Globus pallidus (tissue), 1 donor: ENCODE measurements at places on chromosomes 1 and 21.

GRCh38 chr1:26730695-26731094 is 34.9 kb downstream of the ARID1A start:
- no peak for DNase-seq

DNA sequence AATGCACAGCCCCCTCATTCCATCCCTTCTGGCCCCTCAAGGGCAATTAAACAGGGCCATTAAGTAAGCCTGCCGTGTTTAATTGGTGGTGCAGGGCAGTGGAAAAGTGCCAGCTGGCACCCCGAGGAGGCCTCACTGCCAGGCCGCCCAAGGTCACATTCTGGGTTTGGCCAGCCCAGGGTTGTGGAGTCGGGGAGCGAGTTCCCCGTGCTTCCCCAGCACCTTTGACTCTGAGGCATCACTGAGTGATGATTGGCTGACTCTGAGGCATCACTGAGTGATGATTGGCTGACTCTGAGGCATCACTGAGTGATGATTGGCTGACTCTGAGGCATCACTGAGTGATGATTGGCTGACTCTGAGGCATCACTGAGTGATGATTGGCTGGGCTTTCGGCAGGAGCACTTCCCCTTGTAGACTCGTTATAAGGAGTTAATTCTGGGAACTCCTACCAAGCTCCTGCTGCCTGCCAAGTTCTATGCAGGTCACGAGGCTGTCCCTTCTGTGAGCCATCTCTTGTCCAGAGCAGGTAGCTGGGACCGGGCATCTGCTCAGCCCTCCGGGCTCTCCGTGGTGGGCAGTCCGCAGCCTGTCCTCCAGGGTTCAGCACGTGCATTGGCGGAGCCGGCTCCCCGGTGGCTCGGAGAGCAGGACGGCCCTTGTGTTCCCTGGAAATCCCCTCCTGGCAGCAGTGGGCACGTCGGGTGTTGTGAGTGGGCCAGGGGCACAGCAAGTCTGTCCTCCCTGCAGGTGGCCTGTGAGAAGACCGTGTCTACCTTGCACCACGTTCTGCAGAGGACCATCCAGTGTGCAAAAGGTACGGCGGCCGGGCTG is 20.9 kb downstream of the CSTB start:
- no peak for DNase-seq

- peak; percentile 80 for DNase-seq
Measured at GRCh38 chr21:16070207-16070651, 340.4 kb downstream of the USP25 start.

DNA sequence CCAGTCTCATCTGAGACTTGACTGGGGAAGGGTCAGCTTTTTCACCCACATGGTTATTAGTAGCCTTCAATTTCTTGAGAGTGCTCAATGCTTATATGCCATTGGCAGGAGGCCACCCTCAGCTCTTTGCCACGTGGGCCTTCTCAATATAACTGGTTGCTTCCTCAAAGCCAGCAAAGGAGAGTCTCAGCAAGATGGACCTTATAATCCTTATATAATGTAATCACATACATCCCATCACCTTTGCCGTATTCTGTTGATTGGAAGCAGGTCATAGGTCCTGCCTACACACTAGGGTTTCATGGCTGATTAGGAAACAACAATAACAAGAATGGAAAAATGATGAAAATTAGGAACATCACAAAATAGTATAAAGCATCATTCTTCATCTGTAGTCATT is 22.9 kb downstream of the TSEN15 start:
- no peak for DNase-seq

GRCh38 chr1:180190091-180190490 is 35.4 kb downstream of the QSOX1 start:
- DNase-seq: no peak

- DNase-seq: no peak
Measured at GRCh38 chr1:110300412-110301085, 38.6 kb upstream of the RBM15 start.

DNA sequence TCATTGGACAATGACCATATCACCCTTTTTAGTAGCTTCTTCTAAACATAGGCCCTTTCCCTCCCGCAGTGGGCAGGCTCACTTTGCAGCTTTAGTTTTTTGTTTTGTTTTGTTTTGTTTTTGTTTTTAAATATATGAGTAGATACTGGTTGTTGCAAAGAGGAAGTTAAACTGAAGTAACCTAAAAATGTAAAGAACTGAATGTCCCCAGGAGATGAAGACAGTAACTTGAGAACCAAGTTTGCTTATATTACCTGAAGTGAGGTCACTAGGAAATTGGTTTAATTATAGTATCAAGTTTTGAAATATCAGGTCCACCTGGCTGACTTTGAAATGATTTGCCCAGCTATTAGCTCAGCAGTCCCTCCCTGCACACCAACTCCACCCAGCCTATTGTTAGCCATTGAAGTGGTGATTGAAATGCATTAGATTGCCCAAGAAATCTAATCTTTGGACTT is 18.2 kb downstream of the SMAP2 start:
- DNase-seq: no peak

DNA sequence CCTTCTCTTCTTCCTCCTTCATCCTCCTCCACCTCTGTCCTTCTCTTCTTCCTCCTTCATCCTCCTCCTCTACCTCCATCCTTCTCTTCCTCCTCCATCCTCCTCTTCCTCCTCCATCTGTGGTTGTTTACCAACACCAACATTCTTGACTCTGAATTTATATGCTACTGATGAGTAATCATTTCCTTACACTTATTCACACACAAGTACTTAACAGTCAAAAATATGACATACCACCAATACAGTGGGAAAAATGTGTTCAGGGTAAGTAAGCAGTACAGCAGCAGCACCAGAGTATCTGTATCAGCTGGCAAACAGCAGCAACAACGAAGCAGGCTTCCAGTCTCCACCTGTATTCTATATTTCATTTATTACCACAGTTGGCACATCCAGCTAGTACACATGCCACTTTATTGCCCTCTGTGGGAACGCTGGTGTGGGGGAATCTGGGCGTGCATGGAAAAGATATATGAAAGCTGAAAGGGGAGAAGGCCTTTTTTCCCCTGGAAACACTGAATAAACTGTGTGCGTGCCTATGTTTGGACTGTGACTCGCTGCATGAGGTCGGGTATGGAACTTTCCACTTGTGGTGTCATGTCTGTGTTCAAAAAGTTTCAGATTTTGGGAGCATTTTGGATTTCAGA is 16.0 kb downstream of the ADSS2 start:
- peak; percentile 63 for DNase-seq

- no peak for DNase-seq
Measured at GRCh38 chr1:158200527-158200926, 19.8 kb downstream of the CD1D start.

- DNase-seq: no peak
Measured at GRCh38 chr1:58895559-58896145, 111.8 kb upstream of the JUN start.

- DNase-seq: no peak
Measured at GRCh38 chr1:95040032-95040525, 32.7 kb downstream of the ALG14 start.

GRCh38 chr1:78322928-78323680 is 167.7 kb upstream of the PTGFR start:
- no peak for DNase-seq

- no peak for DNase-seq
Measured at GRCh38 chr21:21268061-21268471, 269.9 kb downstream of the NCAM2 start.

- peak; percentile 31 for DNase-seq
Measured at GRCh38 chr1:220873868-220874655, 5.2 kb upstream of the HLX start.

DNA sequence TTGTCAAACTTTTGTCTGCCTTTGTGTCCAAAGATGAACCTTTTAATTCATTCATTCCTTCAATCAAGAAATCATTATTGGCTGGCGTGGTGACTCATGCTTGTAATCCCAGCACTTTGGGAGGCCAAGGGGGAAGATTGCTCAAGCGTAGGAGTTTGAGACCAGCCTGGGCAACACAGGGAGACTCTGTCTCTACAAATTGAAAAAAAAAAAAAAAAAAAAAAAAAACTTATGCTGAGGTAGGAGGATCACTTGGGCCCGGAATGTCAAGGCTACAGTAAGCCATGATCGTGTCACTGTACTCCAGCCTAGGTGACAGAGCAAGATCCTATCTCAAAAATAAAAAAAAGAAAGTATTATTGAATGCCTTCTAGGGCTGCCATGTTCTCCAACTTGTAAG is 51.3 kb upstream of the CXADR start:
- DNase-seq: no peak

DNA sequence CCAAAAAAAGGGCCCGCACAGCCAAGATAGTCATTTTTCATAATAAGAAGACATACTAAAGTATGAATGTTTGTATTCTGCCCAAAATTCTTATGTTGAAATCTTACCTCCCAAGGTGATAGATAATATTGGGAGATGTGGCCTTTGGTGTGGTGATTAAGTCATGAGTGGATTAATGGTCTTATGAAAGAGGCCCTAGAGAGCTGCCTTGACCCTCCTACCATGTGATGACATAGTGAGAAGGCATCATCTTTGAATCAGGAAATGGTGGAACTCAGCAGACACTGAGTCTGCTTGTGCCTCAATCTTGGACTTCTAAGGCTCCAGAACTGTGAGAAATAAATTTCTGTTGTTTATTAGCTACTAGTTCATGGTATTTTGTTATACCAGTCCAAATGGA is 11.8 kb upstream of the RNPC3 start:
- no peak for DNase-seq

- no peak for DNase-seq
Measured at GRCh38 chr1:206716159-206716869, 31.6 kb downstream of the MAPKAPK2 start.

DNA sequence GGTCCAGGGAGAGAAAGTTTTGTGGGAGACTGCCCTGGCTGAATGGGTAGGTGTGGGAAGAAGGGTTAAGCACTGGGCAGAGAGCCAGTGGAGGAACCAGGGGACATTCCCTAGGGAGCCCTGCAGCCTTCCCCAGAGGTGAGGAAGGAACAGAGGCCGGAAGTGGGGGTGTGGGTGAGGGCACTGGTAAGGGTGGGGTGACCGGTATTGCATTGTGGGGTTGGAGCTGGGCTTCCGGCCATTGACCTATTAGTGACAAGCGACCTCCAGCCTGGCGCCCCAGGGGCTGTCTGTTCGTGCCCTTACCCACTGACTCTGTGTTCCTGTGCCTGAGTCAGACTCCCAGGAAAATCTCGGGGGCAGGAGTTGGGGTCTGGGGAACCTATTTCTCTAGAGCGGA is 3.5 kb upstream of the TSPAN1 start:
- no peak for DNase-seq
